ENCODE measurements at places on chromosomes 5 and 9.

DNA sequence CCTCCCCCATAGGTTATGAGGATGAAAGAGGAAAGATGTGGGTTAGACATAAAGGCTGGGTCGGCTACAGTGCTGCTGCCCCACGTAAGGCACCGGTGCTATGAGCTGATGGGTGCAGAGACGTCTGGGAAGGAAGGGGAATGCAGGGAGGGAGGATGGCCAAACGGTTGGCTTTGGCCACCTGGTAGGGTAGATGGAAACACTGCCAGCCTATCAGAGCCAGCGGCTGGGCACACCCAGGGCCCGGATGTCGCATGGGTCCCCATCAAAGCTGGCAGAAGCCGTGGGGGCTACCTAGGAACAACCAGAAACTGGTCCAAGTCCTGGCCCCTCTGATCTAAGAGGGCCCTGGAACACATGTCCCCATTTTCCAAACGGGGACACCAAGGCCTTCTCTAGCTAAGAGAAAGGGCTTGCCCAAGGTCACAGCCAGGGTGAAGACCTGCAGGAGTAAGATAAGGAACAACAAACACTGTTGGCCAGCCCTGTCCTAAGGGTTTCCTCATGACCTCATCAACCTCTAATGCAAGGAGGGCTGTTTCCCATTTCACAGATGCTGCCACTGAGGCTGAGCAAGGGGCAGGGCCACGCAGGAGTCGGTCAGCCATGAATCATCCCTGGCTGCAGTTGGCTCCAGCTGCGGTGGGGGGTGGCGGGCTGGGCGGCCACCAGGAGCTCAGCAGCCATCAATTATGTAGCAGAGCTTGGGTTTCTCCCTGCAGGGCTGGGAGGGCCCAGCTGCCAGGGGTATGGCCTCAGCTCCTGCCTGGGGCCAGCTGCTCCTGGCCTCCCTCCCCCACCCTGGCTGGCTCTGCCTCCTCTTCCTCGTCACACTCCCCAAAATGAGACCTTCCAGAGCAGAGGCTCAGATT lies 4.9 kb downstream of the SH3GLB2 start:
- peak; percentile 87 for DNase-seq

DNA sequence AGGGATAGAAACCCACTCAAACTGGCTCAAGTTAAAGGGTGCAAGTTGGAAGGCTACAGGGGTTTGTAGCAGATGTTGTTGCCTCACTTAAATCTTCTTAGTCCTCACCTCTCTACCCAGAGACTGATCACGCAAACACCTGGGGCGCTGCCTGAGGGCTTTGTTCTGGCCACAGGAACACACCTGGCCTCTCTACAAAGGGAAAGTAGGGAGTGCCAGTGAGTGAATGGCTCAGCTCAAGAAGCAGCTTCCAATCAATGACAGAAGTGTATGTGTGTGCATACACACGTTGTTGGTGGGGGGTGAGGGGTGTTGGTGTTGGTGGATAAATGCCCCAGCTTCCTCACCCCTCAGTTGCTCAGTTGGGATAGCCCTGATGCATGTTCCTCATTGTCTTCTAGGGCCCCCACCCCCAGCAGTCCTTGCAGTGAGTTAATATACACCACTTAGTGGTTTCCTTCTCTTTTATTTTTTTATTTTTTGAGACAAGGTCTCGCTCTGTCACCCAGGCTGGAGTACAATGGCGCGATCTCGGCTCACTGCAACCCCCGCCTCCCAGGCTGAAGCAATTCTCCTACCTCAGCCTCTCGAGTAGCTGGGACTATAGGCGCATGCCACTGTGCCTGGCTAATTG lies 30.6 kb upstream of the CTNNA1 start:
- DNase-seq, result no peak

DNA sequence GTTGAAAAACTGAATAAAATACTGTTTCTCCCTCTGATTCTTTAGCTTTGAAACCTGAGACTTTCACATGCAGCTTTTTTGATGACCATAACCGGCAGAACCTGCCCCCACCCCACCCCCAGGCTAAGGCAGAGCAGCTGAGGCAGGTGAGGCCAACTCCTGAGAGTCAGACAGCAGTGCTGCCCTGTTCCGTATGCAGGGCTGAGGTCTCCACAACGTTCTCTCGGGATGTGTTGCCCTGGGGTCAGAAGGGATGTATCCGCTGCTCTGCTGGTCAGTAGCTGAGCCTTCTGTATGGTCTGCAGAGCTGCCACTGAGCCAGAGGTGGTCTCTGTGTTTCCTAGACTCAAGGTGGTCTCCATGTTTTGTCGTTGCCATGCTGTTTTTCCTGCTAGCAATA lies 190.5 kb downstream of the AOPEP start:
- DNase-seq, result no peak

DNA sequence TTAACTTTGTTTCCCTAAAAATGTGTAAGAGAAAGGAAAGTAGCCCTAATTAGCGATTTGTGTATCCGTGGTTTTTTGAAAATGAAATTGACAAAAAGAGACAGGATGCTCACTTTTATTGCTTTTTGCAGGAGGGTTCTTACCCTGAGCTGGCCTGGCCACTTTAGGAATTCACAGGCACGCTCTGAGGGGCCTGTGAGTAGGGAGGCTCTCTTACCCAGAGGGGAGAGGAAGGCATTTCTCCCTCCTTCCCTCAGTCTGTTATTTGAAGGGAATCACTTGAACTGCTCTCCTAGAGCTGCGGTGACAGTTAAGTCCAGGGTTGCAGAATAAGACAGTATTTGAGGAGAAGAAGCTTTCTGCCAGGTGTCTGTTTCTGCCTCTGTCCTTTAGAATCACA lies 16.7 kb downstream of the PIK3R1 start:
- no peak for DNase-seq

GRCh38 chr5:57432876-57433275 lies 49.7 kb downstream of the ACTBL2 start:
- no peak for DNase-seq

- DNase-seq, result no peak
Measured at GRCh38 chr5:103059525-103059924, 60.4 kb downstream of the GIN1 start.

DNA sequence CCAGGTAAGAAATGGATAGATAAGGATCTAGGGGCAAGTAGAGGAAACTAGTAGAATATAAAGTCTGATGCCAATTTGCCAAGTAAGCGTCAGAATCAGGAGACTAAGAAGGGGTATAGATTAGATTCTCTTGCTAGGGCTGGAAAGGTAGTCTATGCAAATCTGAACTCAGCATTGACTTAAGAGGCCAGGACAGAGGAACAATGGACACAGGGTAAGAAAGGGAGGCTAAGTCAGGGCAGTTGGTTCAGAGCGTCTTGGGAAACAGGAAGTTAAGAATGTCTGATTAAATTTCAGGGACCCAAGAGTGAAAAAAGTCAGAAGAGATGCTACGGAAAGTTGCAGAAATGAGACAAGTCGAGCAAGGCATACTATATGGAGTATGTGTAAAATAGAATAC lies 263.2 kb upstream of the HAPLN1 start:
- no peak for DNase-seq

- DNase-seq, result no peak
Measured at GRCh38 chr9:91623004-91623403, 199.4 kb upstream of the NFIL3 start.

DNA sequence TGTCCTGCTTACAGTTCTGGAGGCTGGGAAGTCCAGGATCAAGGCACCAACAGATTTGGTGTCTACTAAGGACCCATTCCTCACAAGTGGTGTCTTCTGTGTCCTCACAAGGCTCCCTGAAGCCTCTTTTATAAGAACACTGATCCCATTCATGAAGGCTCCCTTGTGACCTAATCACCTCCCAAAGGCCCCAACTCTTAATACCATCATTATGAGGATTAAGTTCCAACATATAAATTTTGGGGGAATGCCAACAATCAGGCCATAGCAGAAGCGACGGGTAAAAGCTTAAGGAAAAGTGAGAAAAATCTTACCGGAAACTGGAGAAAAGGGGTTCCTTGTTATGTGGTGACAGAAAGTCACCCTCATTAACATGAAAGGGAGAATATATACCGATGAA lies 11.2 kb downstream of the CTNNAL1 start:
- DNase-seq, result no peak

- peak; percentile 62 for DNase-seq
Measured at GRCh38 chr9:569296-569695, 272.2 kb upstream of the DMRT1 start.

- peak; percentile 44 for DNase-seq
Measured at GRCh38 chr9:111598733-111599091, 735 bp downstream of the PTGR1 start.

GRCh38 chr5:8827696-8828095 lies 718.2 kb downstream of the SEMA5A start:
- no peak for DNase-seq

- no peak for DNase-seq
Measured at GRCh38 chr9:127264462-127265219, at the start of gene GARNL3. GARNL3 (plus strand) TSS chr9:127264774; CDS start chr9:127264878, 104 bp downstream.

DNA sequence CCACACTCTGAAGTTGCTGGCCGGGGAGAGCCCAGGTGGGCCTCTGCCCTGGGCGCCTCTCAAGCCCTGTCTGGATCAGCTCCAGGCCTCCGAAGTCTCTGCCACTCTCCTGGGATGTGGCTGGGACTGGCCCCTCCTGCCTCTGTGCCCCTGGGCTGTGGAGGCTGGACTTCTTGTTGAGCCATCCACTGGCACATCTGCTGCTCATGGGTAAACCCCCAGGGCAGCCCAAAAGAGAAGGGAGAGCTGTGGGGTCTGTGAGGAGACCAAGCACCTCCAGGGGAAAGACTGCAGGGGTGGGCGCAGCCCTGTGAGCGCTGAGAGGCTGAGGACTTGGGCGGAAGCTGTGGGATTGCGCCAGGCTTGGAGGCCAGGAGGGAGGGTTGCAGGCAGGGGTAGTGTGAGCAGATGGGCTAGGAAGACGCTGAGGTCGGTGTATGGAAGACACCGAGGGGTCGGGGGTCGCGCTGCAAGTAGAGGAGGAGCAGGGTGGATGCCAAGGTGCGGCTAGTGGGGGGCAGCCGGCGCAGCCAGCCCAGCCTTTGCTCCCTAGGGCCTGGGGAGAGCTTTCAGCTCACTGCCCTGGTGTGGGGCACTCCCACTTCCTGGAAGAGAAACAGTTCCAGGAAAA lies 118.1 kb downstream of the WNK2 start:
- peak; percentile 43 for DNase-seq

- DNase-seq, result no peak
Measured at GRCh38 chr5:18653216-18653752, 1019.0 kb downstream of the TAF11L14 start.

DNA sequence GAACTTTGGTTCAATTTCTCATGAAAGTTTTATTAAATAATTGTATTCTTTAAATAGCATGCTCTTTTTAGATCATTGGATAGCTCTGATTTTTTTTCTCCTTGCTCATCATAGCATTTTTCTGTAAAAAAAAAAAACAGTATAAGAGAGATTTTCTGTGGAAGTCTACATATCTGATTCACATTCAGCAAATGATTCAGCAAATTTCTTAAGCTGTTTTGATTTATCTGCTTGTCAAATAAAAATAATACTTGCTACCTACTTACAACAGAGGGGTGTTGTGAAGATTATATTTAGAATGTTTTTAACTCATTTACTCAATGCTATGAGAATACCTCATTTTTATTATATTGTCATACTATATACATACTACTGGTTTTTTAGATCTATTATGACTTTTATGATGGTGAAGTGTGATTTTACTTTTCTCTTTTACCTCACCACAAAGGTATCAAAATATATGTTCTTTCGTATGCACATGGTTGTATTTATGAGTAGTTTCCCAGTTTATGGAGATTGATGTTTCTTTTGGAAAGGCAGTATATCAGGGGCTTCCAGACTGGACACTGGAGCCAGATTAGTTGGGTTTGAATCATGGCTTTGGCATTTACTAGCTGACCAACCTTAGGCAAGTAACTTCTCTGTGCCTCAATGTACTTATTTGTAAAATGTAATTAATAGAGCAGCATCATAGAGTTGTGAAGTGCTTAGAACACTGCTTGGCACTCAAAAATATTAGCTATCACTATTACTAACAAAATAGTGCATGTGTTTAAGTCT lies 25.5 kb downstream of the TNPO1 start:
- no peak for DNase-seq

DNA sequence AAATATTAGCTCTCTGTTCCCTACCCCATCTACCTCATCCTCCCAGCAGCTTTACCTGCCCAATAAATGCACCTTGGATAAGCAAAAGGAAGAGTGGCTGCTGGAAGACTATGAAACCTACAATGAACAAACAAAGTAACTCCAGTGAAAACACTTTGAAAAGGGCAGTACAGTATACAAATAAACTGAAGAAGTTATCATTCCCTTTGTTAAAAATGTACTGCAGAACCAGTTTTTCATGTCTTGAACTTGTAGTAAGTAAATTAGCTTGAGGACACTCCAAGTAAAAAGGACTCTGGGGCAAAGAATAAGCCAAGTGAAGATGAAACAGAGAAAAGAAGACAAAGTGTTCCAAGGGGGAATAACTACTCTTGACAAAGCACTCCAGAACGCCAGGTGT lies 457.1 kb downstream of the DTWD2 start:
- DNase-seq, result no peak

DNA sequence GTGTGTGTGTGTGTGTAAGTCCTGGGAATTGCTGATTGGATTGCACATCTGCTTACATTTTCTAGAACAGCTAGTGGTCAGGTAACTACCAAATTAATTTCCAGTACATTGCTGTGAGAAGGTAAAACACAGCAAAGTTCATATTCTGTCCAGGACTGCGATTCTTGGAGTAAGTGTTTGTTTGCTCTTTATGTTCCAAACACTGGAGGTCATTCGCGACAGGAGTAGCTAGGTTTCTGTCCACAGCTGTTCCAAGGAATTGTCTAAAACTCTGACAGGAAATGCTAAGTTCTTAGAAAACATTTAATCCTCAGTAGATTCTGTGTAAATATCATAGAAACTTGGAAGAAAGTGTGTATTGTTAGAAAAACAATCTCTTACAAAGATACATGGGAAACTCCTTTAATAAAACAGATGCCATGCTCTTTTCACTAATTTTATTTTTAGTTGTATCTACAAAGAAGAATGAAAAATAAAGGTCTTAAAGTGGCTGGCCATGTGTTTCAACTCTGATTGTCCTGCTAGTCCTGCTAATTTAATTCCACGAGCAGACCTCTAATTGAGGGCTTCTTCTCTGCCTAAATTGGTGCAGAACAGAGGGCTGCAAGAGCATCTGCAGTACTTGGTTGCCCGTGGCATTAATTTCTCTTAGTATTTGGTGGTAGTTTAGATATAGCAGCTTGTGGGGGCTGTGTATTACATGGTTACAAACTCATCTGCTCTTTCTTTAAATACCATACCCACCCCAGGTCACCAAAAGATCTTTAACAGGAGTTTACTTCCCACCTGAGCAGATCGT lies 464.5 kb downstream of the RASEF start:
- no peak for DNase-seq

GRCh38 chr5:181138258-181138657 lies 7.3 kb upstream of the OR2V1 start:
- no peak for DNase-seq

- DNase-seq, result no peak
Measured at GRCh38 chr5:37212096-37212495, 37.1 kb downstream of the CPLANE1 start.

All from right cardiac atrium (tissue), 5 donors.